ENCODE measurements at places on chromosomes 11 and 22.

GRCh38 chr11:46930089-46930488 is 6.5 kb upstream of the CSTPP1 start:
- no peak for DNase-seq

GRCh38 chr11:117861151-117862018 is 15.1 kb downstream of the FXYD6 start:
- no peak for DNase-seq

DNA sequence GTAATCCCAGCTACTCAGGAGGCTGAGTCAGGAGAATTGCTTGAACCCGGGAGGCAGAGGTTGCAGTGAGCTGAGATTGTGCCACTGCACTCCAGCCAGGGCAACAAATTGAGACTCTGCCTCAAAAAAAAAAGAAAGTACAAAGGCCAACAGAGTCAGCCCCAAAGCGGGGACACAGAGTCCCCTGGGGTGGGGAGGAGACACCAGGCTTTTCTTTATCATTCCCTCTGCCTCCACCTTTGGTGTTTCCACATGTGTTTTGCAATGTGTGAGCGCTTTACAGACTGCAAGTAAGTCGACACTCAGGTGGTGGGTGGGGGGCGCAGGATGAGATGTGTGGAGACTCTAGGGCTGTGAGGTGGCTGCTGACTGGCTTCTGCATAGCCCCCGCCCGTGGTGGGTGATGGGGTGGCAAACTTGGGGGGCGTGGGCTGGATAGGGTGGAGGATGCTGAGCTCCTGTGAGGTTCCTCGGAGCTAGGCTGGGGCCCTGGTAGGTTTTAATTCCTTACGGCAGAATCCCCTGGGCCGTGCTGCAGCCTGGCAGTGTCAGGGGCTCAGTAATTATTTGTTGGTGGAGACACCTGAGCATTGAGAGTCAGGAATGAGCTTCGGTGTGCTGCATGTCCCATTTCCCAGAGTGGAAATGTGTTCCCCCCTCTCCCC is 177.2 kb downstream of the CTTN start:
- no peak for DNase-seq

DNA sequence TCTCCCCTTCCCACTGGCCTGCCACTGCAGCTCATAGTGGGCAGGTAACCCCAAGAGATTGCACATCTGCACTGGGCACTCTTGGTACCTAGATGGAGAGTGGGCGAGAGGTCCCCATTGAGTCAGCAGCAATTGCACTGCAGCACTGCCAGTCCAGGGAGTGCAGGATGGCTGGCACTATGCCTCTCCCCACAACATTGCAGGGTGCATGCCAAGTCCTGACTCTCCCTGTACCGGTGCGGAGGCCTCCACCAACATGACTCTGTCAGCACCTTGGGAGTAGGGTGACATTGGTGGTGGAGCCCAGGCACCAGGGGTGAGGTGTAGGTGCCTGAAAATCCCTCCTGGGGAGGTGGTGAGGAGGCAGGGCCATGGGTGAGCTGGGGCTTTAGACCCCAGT is 82.2 kb downstream of the TRAF6 start:
- DNase-seq, result no peak

DNA sequence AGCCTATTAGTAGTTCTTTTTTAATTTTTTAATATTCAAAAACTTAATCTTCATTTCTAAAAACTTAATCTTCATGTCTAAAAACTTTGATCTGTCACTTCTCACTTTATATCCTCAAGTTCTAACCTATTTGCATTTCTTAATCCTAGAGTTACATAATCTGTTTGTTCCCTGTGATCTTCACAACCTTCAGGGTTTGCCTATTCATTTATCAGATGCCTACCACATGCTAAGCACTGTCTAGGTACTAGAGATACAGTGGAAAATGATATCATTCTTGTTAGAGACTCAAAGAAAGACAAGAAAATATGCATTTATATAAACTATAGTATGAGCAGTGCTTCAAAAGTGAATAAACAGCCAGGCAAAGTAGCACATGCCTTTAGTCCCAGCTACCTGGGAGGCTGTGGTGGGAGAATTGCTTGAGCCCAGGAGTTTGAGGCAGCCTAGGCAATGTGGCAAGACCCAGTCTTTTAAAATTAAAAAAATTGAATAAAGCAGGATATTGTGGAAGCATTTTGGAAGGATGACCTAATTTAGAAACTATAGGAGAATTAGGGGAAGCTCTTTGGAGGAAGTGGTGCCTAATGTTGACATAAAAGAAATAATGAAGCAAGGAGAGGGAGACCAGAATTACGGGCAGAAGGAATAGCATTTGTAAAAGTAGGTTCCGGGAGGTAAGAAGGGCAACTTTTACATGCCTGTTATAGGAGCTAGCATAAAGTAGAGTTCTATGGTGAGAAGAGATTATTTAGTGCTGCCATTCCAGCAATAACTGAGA is 54.4 kb upstream of the GRK2 start:
- DNase-seq, result no peak

- DNase-seq, result no peak
These were observed 14.9 kb downstream of the NCR3LG1 start for GRCh38 chr11:17366495-17366894.

- no peak for DNase-seq
These were observed 74.5 kb downstream of the RPL27A start for GRCh38 chr11:8757047-8757446.

DNA sequence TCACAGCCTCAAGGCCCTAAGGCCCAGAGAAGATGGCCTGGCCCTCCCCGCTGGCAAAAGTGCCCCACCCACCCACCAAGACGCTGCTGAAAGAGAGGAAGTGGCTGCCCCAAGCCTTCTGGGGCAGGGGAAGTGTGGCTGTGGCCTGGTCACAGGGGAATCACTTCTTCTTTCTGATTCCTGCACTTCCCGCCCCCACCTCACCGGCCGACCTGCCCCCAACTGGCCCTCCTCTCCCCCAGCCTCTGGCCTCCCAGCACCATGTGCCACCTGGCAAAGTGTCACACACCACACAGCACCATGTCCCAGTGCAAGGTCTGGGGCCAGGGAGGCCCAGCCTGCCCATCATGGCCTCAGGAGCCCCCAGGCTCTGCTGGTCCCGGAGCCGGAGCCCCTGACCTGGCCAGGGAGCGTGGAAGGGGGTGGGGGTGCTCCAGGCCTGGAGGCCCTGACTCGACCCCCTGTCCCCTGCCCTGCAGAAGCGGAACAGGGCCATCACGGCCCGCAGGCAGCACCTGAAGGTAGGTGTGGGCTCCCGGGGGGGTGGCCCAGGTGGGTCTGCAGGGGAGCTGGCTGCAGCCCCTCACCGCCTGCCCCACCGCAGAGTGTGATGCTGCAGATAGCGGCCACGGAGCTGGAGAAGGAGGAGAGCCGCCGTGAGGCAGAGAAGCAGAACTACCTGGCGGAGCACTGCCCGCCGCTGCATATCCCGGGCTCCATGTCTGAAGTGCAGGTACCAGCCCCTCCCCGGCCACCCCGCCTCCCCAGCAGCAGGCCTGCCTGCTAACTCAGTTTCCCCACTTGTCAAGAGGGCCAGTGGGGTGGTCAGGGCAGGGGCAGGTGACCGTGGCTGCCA is 1.4 kb downstream of the TNNI2 start:
- DNase-seq, result peak; percentile 94

DNA sequence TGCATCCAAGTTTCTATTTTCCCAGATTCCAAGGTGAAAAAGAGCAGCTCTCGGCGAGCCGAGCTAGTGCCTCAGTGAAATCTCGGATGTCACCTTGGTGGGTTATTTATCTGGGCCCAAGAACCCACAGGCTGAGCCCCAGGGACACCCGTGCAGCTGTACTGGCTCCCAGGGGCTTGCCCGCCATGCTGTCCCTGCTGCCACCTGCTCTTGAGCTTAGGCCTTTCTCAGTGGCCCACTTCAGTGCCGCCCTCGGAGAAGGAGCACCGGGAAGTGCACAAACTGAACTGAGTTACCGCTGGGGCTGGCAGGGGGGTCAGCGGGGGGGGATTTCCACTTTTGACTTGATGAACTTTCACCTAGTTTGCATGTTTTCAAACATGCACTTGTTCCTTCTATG is 27.9 kb downstream of the CPT1A start:
- no peak for DNase-seq

- DNase-seq, result no peak
These were observed 800.9 kb upstream of the CHORDC1 start for GRCh38 chr11:91023731-91024130.

- DNase-seq, result no peak
These were observed 7.6 kb downstream of the LRRC51 start for GRCh38 chr11:72088076-72088808.

DNA sequence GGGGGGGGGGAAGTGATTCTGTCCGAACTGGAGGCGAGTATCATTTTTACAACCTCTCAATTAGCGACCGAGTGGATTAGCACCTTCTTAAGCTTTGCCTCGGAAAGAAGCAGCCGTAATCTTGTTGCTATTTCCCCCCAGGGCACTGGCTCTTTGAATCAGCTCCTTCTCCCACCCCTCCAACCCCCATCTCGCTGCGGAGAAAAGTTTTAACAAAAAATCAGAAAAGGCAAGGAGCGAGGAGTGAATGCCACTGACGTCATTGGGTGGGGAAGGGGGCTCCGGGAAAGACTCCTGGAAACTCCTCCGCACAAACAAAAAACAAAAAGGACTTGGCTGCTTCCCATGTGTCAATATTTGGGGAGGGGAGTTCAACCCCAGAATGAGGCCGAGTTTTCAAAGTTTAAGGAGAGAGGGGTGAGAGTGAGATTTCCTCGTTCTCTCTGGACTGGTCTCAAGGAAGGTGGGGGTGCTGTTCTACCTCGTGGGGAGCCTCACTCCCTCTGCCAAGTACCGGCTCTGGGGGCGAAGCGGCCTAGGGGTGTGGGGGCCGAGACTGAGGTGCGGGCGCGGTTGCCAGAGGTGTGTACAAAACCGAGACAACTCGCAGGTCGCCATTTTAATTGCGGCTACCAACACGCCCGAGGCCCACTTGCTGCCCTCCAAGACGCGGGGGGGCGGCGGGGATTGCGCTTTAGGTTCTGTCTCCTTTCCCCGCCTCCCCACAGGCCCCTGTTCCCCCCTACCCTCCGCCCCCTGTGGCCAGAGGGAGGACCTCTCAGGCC is 2.5 kb upstream of the PAX6 start:
- no peak for DNase-seq

All from GM19239 (cell line).